HTR-8/SVneo (cell line): ENCODE measurements at places on chromosomes 11 and 22.

GRCh38 chr22:28597665-28598064 lies 82.0 kb downstream of the TTC28 start:
- no peak for DNase-seq

GRCh38 chr22:36409911-36410756 lies 22.4 kb upstream of the MYH9 start:
- DNase-seq: no peak

DNA sequence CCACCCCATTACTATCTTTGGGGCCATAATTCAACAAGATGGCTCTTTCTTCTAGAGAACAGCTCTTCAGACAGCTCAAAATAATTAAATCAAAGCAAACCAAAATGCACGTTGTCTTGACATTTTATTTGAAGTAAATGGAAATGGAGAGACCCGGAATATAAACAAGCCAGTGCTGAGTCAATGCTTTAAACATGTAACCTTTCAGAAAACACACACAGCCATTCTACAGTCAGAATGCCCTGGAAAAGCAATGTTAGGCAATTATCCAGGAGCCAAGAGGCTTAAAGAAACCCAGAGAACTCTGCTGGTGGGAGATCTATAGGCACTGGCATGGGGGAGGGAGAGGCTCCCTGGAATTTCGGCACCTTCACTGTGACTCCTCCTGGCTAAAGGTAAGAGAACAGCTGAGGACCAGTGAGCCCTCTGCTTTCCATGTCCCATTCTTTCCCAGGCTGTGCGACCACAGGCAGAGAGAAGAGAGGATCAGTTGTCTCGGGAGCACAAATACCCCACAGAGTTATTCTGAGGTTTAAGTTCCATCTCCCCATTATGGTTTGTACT lies 254.0 kb upstream of the CCDC90B start:
- no peak for DNase-seq

DNA sequence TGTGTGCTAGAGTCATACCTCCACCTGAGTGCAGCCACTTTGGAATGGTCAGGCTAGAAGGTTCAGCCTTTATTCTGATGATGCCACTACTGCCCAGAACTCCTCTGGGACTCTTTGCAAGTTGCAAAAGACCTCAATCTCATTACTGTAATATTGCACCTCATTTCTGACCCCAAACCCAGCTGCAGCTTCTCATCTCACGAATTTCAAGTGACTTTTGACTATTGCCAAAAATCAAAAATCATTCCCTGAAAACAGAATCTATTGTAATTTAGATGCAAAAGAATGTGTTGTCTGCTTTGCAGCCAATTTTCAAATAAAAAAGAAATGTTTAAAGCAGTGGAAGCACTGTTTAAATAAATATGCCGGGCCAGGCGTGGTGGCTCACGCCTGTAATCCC lies 25.2 kb downstream of the GVQW3 start:
- no peak for DNase-seq

DNA sequence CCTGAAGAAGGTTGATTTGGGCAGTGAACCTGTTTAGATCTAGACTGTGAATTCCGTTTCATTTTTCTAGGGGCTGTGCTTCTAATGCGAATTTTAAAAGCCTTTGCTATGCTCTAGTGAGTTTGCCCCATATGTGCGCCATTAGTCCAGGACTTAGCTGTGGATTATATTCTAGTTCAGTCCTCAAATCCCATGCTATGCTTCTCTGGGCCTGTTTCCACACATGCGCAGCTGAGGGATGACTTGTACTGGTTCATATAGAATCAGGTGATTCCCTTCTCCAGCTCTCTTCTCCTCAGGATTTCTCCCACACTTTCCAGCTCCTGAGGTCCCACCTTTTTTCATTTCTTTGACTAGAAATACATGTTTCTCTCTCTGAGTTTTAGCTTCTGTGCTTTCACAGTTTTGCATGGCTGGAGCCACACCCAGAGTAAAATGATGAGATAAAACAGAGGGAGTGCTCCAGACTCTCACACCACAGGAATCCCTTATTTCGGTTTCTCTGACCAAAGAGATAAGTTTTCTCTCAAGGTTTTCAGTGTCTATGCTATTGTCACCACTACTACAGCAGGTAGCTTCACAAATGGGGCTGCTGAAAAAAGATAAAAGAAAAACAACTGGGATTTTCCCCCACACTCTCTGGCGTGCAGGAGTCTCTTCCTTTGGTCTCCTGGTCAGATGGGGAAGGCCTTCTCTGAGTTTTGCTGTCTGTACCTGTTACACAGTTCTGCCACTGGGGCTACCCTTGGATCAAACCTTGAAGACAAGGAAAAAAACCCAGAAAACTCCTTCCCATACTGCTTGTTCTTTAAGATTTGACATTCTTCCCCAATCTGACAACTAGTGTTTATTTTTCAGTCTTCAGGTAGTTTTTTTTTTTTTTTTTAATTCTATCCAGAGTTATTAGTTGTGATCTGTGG lies 96.2 kb upstream of the TEAD1 start:
- no peak for DNase-seq

GRCh38 chr11:35529971-35530495 lies 4.6 kb upstream of the PAMR1 start:
- peak; percentile 56 for DNase-seq

GRCh38 chr22:39150848-39151215 lies 1.6 kb downstream of the CBX7 start:
- DNase-seq: no peak

- no peak for DNase-seq
These were observed 852.1 kb upstream of the LRRC4C start for GRCh38 chr11:42311514-42311913.

- no peak for DNase-seq
These were observed 148.2 kb downstream of the CHST1 start for GRCh38 chr11:45517171-45517770.

- DNase-seq: no peak
These were observed 104.8 kb upstream of the NAV2 start for GRCh38 chr11:19607656-19608360.

DNA sequence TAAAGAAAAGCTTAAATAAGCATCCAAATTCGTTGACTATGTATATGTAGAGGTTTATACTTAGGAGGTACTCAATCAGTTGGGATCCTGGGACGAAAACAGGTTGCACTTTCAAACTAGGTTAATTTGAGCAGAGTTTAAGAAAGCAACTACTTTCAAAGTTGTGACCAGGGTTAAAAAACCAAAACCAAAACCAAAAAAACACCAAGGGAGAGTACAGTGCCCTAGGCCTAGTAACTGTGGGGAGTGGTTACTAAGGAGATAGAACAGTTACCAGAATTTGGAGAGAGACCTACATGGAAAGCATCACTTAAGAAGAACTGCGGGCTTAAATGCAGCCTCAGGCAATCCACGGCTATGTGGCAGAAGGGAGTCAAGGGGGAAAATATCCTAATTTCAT lies 148.3 kb downstream of the JRKL start:
- DNase-seq: no peak

DNA sequence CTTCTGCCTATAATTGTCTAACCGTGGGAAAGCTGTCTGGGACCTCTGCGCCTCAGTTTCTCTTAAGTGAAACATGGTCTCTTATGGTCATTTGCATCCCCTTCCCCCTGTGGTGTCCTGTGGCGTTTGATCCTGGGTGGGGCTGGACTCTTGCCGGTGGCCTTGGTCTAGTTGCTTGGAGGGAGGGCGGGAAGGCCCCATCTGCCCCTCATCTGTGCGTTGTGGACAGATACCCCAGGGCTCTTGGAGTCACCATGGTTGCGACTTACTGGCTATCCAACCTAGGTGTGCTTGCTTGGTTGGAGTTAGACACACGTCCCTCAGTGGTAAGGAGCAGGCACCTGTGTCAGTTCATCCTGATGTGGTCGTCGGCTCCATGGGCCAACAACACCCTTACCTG lies 15.2 kb downstream of the SHANK3 start:
- no peak for DNase-seq
